ENCODE measurements at places on chromosomes 2 and 18. TPM values are rescaled to one million over a fixed set of nuclear protein-coding genes. Genes with fewer than 3 reads are reported as not detected.
A peak's percentile ranks its signal among the peaks of the same experiment; 100 is the strongest.

LINC00305 gene
- not detected for total RNA-seq

REG3G gene
- not detected for total RNA-seq

NR4A2 gene
- total RNA-seq: 0.25 TPM

AQP12B gene
- total RNA-seq: not detected

GALNT14 gene
- 0.39 TPM for total RNA-seq

AKAIN1 gene
- total RNA-seq: not detected

NT5DC4 gene
- total RNA-seq: not detected

DNA sequence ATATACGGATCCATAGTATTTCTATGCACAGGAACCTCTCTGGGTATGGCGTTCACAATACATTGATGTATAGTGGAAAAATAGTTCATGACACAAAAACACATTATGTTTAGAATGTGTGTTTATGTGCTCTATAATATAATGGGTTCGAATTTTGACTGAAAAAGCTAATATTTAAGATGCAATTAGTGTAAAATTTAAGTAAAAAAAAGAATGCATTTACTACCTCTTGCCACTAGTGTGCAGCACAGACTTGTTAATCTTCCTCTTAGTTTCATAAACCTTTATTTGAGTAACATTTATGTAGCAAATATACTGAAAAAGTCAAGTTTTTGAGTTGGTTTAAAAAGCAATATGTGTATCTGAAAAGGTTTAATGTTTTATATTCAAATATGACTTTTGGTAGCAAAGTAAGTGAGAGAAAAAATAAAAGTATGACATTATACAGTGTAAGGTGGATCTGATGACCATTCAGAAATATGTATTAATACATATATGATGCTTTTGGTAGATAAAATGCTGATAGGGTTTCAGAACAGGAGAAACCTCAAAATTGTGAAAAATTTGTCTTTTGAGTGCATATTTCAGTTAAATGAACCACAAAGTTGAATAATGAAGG lies 49.4 kb downstream of the CCDC102B start:
- DNase-seq: peak; percentile 53

- no peak for DNase-seq
Measured at GRCh38 chr2:100859902-100860301, 40.0 kb downstream of the NPAS2 start.

DNA sequence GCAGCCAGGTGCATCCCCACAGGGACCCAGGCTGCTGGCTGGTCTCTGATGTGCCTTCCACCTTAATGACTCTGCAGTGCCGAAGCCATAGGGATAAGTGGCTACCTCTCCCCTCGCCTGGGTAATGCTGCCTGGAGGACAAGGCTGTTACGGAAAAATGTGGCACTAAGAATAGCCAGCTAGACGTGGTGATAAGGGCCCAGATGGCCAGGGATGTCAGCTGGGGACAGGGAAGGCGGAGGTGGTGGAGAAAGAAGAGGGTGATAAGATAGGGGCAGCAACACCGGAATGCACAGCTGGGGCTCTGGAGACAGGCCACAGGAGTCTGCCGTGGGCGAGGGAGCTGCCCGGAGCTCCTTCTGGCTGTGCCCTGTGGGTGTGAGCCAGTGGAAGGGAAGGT lies 170.6 kb downstream of the FHOD3 start:
- no peak for DNase-seq
